Naive thymus-derived CD8-positive, alpha-beta T cell (primary cell): ENCODE measurements at places on chromosomes 13 and 19.

- H3K27ac ChIP-seq = no peak overlapping the region
- peaks cover 4% of the 10 kb centered on the region for H3K4me1 ChIP-seq
- no peak overlapping the region for H3K4me3 ChIP-seq
- H3K36me3 ChIP-seq = no peaks in the 10 kb centered on the region
- peaks cover 6% of the 10 kb centered on the region for H3K27me3 ChIP-seq
These were observed 3.0 kb downstream of the BEST2 start for GRCh38 chr19:12754465-12755196.

- DNase-seq = no peak
- H3K4me3 ChIP-seq = no peak overlapping the region
- H3K36me3 ChIP-seq = no peaks in the 10 kb centered on the region
- H3K27ac ChIP-seq = peak overlapping the region; percentile 38
- H3K27me3 ChIP-seq = no peaks in the 10 kb centered on the region
- no peaks in the 10 kb centered on the region for H3K4me1 ChIP-seq
These were observed 58.2 kb upstream of the USE1 start for GRCh38 chr19:17156947-17157302.

GRCh38 chr19:33032218-33032781 is 32.4 kb downstream of the RHPN2 start:
- peaks cover 4% of the 10 kb centered on the region for H3K4me1 ChIP-seq
- no peak overlapping the region for H3K27ac ChIP-seq
- H3K4me3 ChIP-seq = no peak overlapping the region
- H3K36me3 ChIP-seq = no peaks in the 10 kb centered on the region
- DNase-seq = no peak

GRCh38 chr13:50636007-50636704 is 207.3 kb downstream of the DLEU7 start:
- DNase-seq = no peak
- H3K4me3 ChIP-seq = no peak overlapping the region
- H3K36me3 ChIP-seq = no peaks in the 10 kb centered on the region
- no peaks in the 10 kb centered on the region for H3K4me1 ChIP-seq
- H3K27me3 ChIP-seq = no peaks in the 10 kb centered on the region

DNA sequence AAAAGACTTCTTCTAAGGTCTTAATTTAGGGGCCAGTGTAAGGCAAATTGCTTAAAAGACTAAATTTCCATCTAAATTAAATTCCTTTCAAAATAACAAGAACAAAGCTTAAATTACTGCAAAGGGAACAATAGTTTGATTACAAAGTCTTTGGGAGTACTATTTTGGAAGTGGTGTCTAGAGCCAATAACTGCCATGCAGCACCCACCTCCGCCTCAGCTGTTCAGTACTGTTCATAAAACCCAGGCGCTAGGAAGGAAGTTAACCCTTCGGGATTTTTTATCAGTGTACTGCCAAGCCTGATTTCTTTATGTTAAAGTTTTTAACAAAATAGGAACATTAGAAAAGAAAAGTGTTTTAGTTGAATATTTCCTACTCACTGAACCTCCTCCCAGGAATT is 210.1 kb downstream of the LIG4 start:
- H3K36me3 ChIP-seq = no peaks in the 10 kb centered on the region
- H3K27me3 ChIP-seq = no peaks in the 10 kb centered on the region
- no peak overlapping the region for H3K4me3 ChIP-seq
- no peak overlapping the region for H3K27ac ChIP-seq
- H3K4me1 ChIP-seq = no peaks in the 10 kb centered on the region
- DNase-seq = no peak

DNA sequence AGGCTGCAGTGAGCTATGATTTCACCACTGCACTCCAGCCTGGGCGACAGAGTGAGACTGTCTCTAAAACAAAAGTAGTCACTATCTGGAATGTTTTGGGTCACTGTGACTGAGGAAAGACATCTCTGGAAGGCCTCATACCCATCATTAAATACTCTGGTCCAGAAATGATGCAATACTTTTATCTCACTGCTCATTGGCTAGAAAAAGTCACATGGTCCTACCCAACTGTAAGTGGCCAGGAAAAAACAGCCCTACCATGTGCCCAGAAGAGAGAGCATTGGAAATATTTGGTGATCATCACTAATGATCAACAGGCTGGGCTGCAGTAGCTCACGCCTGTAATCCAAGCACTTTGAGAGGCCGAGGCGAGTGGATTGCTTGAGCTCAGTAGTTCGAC is 29.8 kb downstream of the PNPLA6 start:
- DNase-seq = no peak
- peaks cover 2% of the 10 kb centered on the region for H3K4me1 ChIP-seq
- peaks cover 6% of the 10 kb centered on the region for H3K36me3 ChIP-seq
- H3K27me3 ChIP-seq = no peaks in the 10 kb centered on the region
- no peak overlapping the region for H3K27ac ChIP-seq

DNA sequence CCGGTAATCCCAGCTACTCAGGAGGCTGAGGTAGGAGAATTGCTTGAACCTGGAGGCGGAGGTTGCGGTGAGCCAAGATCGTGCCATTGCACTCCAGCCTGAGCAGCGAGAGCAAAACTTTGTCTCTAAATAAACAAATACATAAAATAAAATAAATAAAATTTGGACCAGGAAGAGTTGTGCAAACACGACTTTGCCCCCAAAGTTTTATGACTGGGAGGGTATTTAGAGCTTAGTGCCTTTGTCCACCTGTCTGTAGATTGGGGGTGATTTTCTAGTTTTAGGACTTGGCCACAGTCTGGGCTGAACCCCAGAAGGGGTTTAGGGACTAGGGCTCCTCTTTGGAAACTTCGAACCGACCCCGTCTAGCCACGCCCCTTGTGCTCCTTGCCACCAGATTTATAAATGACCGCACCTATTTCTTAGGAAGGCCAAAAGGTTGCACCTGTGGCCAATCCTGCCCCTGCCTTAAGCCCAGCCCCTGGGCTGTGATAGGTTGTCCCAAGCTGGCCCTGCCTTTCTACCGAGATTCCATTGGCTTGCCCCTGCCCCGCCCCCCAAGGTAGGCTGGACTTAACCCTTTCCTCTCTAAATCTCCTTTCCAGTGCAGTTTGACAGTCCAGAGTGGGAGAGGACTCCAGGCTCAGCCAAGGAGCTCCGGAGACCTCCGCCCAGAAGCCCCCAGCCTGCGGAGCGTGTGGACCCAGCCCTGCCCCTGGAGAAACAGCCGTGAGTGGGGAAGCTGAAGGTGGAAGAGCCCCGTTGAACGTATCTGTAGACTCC is 5.3 kb downstream of the SHD start:
- peaks cover 3% of the 10 kb centered on the region for H3K4me1 ChIP-seq
- no peak overlapping the region for H3K27ac ChIP-seq
- no peak for DNase-seq

DNA sequence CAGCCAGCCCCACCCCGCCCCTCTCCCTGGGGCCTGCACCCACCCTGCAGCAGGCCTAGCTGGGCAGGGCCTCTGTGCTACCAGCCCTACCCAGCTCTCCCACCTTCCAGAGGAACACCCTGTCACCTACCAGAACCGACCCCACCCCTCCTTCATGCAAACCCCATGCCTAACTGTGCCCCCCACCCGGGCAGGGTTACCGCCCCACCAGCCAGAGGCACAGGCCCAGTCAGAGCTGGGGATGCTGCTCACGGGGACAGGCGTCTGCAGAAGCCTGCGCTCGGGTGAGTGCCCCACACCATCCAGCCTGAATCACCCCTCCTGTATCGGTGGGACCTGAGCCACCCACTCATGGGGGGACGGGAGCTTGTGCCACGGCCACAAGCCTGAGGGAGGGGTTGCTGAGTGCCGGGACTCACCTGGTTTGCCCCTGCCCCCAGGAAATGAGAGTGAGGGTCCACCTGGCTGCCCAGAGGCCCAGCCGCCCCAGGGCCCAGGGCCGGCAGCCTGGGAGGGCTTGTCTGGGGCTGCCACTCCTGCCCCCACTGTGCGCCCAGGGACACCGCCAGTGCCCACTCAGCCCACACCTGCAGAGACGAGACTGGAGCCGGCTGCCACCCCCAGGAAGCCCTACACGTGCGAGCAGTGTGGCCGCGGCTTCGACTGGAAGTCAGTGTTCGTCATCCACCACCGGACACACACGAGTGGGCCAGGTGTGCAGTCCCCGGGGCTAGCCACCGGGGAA is 3.8 kb downstream of the ZNF446 start:
- no peaks in the 10 kb centered on the region for H3K36me3 ChIP-seq
- no peak for DNase-seq
- no peak overlapping the region for H3K4me3 ChIP-seq

DNA sequence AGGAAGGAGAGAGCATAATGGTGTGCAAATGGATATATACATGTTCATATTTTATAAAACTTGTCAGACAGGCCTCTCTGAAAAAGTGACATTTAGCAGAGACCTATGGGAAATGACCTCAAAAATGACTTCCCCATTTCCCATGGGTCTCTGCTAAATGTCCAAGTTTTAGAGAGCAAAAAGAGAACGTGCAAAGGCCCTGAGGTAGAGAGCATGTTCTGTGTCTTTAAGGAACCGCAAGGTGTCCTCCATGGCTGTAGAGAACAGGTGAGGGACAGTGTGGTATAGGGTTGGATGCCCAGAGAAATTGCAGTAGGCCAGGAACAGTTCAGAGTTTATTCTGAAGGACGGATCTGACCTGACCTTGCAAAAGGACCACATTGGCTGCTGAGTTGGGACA is 113.2 kb upstream of the RNF113B start:
- DNase-seq = no peak
- H3K4me3 ChIP-seq = no peak overlapping the region
- H3K27ac ChIP-seq = no peak overlapping the region
- H3K36me3 ChIP-seq = no peaks in the 10 kb centered on the region
- no peaks in the 10 kb centered on the region for H3K27me3 ChIP-seq

- H3K36me3 ChIP-seq = no peaks in the 10 kb centered on the region
- no peak for DNase-seq
- no peaks in the 10 kb centered on the region for H3K27me3 ChIP-seq
- no peak overlapping the region for H3K4me3 ChIP-seq
These were observed 141.2 kb downstream of the SPRY2 start for GRCh38 chr13:80199585-80200292.

DNA sequence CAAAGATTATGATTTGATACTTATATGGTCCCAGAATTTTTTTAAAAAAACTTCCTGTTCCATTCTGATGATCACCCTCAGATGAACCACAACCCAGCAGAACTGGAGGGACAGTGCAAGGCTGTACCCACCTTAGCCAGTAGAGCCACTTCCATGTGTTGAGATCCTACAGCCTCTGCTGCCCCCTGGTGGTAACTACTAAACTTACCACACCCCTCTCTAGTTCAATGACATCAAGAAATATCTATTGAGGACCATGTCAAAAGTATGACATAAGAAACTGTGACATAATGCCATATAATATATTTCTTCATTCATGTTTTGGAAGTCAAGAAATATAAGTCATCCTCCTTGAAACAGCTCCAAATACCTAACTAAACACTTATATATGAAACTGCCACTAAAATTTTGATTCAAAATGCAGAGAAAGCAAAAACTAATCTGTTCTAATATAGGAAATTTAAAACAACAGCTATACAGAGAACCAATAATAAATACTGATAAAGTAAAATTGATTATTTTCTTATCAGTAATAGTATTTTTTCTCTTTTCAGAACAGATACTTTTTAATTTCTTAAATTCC is 412.6 kb downstream of the KCTD12 start:
- DNase-seq = peak; percentile 60
- H3K27ac ChIP-seq = no peak overlapping the region
- no peaks in the 10 kb centered on the region for H3K36me3 ChIP-seq
- peaks cover 11% of the 10 kb centered on the region for H3K27me3 ChIP-seq

- H3K27me3 ChIP-seq = no peaks in the 10 kb centered on the region
- H3K27ac ChIP-seq = peak overlapping the region; percentile 63
- H3K4me1 ChIP-seq = peaks cover 53% of the 10 kb centered on the region
- no peaks in the 10 kb centered on the region for H3K36me3 ChIP-seq
These were observed 3.1 kb downstream of the RPS16 start for GRCh38 chr19:39432677-39433025.

DNA sequence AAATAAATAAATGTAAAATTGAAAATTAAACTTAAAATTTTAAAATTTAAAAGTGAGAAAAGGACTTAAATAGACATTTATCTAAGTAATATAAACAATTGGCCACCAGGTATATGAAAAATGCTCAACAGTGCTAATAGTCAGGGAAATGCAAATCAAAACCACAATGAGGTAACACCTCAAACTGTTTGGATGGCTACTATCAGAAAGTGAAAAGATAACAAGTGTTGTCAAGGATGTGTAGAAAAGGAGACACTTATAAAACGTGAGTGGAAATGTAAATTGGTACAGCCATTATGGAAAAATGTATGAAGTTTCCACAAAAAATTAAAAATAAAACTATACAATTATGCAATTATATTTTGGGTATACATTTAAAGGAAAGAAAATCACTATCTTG is 752.2 kb downstream of the EFNB2 start:
- no peak for DNase-seq
- H3K27me3 ChIP-seq = peaks cover 16% of the 10 kb centered on the region
- no peaks in the 10 kb centered on the region for H3K4me1 ChIP-seq
- H3K27ac ChIP-seq = no peak overlapping the region
- H3K36me3 ChIP-seq = no peaks in the 10 kb centered on the region

GRCh38 chr13:42466609-42467008 is 107.3 kb upstream of the TNFSF11 start:
- H3K36me3 ChIP-seq = peaks cover 17% of the 10 kb centered on the region
- H3K27me3 ChIP-seq = no peaks in the 10 kb centered on the region
- H3K4me3 ChIP-seq = peak overlapping the region; percentile 39

DNA sequence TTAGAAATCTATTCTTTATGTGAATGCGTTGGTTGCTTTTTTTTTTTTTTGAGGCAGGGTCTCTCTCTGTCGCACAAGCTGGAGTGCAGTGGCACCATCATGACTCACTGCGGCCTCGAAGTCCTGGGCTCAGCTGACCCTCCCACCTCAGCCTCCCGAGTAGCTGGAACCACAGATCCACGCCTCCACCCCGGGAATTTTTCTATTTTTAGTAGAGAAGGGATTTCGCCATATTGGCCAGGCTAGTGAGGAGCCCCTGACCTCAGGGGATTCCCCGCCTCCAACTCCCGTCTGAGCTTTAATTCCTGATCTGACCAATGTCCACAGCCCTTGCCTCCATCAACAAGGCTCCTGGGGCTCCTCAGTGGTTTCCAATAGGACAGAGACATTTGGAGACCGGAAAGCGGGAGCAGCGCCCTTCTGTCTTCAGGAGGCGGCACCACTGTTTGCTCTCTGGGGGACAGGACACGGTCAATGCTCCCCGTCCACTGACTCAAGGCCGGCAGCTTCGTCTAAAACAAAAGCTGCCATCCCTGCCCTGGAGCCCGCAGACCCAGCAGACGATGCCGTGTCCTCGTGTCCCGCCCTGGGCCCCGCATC is 503 bp downstream of the TUBA3C start:
- H3K4me3 ChIP-seq = no peak overlapping the region
- peaks cover 6% of the 10 kb centered on the region for H3K27me3 ChIP-seq
- H3K4me1 ChIP-seq = no peaks in the 10 kb centered on the region
- H3K36me3 ChIP-seq = no peaks in the 10 kb centered on the region
- DNase-seq = no peak
